Hematopoietic multipotent progenitor cell treated with erythropoietin and hydrocortisone succinate and interleukin-3 and kit ligand, for 15 days (in vitro differentiated cells): ENCODE measurements at places on chromosomes 3 and 15.

DNA sequence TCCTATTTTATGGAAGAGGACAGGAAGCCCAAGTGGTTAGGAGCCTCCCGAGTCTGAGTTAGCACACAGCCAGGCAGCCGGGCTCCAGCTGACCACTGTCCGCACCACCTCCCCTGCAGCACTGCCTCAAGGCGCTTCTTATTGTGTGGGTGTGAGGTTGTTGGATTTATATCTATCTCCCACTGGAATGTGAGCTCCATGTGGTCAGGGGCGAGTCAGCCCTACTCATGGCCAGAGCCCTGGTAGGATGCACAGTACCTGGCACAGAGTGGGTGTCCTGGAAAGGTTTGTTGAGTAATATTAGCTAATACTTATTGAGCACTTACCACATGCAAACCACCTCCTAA lies 9.7 kb upstream of the FBLN2 start:
- no peak for DNase-seq

- DNase-seq: no peak
These were observed 271.8 kb downstream of the ZIC1 start for GRCh38 chr3:147680837-147681483.

GRCh38 chr3:50656417-50657195 lies 18.1 kb upstream of the DOCK3 start:
- DNase-seq: no peak

GRCh38 chr3:125440559-125440955 lies 65.4 kb upstream of the ZNF148 start:
- DNase-seq: peak; percentile 39

DNA sequence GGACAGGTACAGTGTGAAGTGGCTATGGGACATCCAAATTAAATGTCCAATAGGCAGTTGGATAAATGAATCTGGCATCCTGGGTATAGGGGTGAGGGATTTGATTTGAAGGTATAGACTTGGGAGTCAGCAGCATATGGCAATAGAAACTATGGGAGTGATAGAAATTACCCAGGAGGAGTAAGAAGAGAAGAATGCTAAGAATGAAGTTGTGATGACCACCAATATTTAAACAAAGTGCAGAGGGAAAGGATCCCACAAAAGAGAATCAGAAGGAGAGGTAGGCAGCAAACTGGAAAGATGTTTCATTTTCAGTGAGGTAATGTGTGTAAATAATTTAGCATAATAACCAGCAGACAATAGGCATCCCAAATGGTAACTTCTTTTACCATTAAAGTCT lies 13.8 kb upstream of the MSL2 start:
- DNase-seq: no peak

DNA sequence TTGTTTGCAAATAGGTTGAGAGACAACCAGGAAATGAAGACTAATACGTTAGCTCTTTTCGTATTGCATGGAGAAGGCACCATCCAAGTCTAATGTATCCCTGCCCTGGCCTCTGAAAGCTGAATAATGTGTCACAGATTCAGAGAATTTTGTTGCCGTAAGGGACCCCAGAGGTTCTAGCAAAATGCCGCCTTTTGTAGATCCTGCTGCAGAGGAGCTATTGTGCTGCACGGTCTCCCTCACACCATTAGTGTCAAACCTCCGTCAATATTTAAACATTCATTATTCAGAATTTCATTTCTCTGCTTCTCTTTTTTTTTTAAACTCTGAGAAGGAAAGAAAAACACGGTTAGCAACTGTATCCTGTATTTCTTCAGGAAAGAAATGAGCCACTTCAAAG lies 238.7 kb downstream of the EPHB1 start:
- no peak for DNase-seq

DNA sequence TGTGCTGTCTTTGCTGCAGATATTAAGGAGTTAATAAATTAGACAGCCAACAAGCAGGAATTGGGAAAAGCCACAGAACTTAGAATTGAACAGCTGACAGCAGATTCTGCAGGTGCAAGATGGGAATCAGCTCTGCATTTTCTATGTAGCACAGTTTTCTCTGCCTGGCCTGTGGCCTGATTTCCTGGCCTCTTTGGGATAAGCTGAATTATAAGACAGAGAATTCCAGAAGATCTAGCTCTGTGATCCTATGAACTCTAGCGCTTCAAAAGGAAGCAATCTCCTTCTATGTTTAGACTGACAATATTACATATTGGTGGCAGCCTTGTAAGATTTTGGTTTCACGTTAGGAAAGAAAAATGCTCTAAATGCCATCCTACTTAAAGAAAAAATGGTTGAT lies 24.0 kb upstream of the SOX2 start:
- DNase-seq: no peak

DNA sequence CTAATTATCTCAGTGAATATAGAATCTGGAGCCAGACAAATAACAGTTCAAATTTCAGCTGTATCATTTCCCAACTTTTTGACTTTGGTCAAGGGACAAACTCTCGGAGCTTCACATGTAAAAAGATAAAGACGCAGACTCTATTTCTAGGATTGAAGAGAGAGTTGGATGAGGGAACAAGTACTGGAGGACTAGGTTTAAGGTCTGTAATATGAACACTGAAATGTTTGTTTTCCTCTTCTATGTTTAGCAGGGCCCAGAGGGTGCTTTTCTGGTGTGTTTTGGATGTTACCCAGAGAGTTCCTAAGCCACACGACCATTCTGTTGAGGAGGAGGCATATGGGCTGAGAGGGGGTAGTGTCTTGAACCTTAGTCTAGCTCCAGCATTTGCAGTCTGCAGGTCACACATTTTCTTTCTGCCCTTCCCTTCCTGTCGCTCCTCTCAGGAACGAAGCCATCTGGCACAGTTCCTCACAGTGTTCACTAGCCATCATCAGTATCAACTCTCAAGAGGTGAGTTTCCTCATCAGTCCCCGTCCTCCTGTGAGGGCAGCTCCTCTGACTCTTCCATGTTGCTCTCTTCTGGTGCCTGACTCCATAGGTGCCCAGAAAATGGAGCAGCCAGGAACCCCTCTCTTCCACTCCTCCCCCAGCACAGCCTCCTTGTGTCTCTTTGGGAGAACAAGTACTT lies 250.1 kb downstream of the SQOR start:
- no peak for DNase-seq

DNA sequence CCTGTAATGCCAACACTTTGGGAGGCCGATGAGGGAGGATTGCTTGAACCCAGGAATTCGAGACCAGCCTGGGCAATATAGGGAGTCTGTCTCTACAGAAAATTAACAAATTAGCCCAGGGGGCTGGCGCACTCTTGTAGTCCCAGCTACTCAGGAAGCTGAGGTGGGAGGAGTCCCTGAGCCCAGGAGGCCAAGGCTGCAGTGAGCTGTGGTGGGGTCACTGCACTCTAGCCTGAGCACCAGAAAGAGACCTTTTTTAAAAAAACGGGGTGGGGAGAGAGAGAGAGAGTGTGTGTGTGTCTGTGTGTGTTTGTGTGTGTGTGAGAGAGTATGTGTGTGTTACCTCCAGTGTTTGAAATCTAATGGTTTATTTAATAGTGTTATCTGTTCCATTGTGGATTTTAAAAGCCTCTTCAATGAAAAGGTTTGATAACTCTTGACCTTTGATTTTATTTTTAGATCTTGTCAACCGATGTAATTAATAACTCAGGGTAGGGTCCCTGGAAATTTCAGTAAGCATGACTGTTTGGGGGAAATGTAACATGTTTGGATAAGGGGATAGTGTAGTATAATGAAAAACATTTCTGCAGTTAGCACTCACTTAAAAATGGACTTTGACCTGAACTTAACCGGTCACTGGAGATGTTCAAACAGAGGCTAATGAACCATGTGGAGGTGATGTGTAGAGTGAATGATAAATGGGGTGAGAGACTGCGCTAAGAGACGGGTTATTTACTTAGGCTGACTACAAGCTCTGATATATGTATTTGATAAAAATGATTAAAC lies 29.7 kb downstream of the LRCH3 start:
- DNase-seq: no peak

DNA sequence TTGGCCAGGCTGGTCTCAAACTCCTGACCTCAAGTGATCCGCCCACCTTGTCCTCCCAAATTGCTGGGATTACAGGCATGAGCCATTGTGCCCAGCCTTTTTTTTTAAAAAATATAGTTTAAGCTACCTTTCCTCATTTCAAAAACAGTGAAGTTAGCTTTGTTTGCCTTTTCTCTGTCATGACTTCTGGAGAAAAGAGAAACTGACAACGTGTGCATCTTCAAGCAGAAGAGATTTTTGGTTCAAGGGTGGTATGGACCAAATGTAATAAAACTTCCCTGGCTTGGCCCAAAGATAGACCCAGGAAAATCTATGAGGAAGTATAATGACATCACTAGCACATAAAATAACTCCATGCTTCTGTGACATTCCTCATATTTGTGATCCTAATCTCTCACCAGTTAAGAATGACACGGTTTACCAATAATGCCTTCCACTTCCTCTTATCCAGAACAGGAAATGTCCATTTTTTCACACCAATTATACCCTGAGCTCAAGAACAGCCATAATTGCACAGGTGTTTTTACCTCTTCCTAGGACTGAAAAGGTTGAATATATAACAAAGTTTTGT lies 781.2 kb upstream of the NR2F2 start:
- DNase-seq: no peak

GRCh38 chr3:187900993-187901755 lies 155.9 kb upstream of the BCL6 start:
- DNase-seq: no peak

- no peak for DNase-seq
These were observed 31.8 kb downstream of the TTC14 start for GRCh38 chr3:180633722-180634121.

GRCh38 chr3:167839460-167840134 lies 104.1 kb downstream of the SERPINI1 start:
- DNase-seq: no peak

DNA sequence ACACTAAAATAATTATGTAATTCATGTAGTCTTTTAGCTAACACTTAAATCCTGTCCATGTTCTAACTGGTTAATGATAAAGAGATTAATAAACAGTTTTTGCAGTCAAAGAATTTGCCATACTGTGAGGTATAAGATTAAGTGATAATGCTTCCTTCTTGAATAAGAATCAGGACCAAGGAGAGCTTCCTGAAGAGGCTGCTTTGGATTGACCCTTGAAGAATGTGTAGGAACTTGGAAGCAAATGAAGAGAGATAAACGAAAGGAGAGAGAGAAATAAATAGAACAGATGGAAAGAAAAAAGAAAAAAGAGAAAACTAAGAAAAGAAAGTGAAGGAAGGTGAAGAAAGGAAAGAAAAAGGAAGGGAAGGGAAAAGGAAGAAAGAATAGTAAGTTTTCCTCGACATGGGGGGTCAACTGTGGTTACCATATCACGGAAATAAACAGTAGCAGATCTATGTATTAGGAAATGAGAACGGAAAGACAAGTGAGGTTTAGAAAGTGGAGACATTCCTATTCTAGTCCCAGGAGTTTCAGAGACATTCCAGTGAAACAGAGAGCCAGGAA lies 539.8 kb downstream of the FGF12 start:
- no peak for DNase-seq

DNA sequence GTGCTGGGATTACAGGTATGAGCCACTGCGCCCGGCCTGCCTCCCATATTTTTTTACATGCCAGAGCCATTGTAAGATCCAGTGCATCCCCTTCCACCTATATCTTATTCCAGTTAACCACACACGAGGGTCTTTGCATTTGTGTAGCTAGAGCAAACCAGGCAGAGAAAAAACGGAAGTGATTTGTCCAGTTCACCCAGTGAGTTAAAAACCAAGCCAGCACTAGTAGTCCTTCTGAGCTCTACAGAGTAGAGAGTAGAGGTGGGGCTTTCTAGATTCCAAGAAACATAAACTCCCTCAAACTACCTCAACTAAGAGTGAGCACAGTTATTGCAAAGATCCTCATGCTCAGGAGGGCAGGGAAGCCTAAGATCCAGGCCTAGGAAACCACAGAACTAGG lies 34.7 kb downstream of the TMEM158 start:
- no peak for DNase-seq

GRCh38 chr15:80530737-80531365 lies 126.7 kb downstream of the ARNT2 start:
- no peak for DNase-seq

- no peak for DNase-seq
These were observed 6.3 kb upstream of the TRIM59 start for GRCh38 chr3:160455846-160456245.

DNA sequence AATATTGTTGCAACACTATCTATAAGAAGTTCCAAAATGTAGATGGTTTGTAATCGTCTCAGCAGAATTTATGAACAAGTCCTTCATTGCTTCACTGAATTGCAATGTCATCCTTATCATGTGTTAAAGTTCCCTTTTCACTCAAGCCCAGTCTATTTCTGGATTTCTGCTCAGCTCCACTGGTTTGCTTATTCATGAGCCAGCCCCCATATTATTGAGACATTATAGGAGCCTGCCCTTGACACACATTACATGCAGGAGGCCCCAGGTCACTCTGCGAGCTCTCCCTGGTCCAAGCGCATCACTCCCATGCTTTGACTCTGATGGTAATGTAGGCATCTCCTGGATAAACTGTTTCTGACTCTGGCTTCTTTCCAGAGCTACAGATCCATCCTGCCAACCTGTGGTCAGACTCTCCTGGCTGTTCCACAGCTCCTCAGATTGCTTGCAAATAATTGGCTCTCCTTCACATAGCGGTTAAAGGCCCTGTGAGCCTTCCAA lies 56.9 kb downstream of the ABTB1 start:
- DNase-seq: peak; percentile 65

DNA sequence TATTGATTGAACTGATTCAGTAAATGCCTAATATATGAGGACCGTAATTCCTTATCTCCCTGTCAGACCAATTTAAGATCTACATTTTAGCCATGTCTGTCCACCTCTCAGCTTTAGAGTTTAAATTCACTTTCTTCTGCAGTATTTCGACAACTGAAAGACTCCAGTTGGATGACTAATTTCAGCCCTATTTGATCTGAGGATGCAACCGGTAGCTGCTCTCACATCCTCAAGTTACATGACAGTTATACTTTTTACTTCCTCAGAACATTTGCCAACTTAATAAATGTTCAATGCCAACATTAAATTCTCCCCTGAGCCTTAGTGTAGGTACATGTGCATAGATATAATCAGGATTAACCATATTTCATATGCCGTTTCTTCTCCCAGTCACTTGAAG lies 2.5 kb upstream of the HHLA2 start:
- no peak for DNase-seq

DNA sequence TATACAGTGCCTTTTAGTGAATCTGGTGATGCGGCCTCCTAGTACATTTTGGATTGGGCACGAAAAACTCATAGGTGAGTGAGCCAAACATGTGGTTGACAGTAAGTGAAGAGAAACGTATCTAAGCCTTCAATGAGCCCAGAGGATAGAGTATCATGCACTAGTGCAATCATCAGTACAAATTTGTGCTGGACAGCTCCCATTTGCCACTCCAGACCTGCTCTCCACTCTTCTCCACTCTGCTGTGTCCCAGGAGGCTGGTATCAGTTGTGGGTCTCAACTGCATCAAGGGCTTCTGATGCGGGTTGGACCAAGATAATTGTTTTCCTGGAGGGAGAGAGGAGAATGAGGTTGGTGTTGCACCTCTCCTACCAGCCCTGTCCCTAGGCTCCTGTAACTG lies 9.1 kb upstream of the RASGRF1 start:
- no peak for DNase-seq
